ENCODE measurements at places on chromosomes 11 and 22.

DNA sequence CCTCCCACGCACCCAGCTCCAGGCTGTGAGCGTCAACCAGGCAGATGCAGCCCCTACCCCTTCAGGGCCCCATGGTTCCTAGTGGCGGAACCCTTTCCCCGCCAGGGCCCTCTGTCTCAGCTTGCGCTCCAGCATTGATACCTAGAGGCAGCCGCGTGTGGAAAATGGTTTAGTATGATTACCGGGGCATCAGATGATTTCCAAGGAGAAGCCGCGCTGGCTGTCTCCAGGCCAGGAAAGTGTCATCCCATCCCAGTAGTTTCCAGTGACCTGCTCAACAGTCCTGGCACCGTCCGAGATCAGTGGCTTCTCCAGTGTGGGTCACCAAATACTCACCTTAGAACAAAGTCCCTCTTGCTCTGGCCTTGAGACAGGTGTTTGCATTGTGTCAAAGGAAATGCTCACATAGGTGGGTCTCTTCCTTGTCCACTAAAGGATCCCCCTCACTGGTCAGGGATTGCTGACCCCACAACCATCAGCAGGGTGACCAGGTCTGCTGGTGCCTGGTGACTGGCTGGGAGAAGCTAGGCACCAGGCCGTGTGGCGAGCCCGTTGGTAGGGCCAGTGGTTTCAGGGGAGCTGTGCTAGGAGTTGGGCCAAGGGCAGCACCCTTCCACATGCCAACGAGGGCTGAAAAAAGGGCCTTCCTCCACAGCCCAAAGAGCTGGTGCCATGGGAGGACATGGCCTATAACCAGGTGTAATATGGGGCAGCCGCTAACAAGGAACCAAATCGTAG is 109.4 kb downstream of the MORC2 start:
- DNase-seq = no peak

DNA sequence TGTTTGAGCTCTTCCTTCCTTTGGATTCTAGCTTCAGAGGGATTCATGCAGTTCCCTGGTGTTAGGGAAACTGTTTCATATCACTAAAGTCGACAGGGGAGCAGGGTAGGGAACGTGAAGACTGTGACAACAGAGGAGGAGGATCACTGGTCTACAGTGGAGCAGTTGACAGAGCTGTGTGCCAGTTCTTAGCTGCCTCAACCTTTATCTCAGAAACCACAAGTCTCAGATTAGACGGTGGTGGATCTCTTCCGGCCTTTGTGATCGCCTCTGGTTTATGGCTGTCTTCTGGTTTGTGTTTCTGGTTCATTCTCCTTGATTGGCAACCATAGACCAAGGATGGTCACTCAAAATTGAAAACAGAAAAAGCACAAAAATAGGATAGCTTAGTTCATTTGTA is 538.9 kb upstream of the API5 start:
- DNase-seq = no peak

DNA sequence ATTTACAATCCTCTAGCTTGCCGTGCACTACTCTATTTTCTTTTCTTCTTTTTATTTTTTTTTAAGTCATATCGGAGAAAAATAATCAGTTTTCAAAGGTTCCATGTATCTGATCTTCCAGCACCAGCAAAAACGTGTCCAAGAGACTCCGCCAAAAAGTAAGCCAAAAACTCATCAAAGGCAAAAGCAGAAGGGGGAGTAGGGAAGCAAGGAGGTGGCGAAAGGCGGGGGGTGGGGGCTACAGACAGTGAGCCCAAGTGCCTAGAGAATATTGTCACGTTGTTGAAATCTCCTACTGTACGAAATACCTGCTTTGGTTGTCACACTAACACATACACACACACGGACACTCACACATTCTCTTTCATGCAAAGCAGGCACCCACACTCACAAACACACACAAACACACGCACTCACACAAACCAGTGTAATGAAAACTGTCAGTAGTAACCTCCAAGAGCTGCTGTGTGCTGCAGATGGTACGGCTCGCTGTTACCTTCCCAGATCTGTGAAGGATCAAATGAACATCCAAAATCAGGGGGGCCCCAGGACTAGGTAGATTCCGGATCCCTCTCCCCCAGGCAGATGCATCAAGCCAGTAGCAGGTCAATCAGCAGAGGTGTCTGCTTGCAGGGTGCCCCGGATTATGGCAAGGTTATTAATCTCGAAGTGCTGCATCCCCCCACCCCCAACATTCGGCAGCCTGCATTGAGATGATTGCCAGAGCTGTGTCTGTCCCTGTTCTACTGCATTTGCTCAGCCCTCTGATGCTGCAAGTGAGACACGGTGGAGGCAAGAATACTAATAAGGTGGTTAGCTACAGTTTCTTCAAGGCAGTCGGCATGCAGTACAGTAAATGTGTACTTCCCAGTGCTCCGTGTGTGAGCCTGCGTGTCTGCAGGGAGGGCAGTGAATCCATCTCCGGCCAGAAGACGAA is at the start of gene LRRC4C:
LRRC4C (minus strand) TSS at position 188 of the 937 bp plus-strand sequence.
- DNase-seq = no peak

- no peak for DNase-seq
Measured at GRCh38 chr11:128890543-128891368, at the start of gene KCNJ5. TSS of gene KCNJ5 (plus strand) at chr11:128891356. CDS start at chr11:128911274, 19,918 bp downstream.

DNA sequence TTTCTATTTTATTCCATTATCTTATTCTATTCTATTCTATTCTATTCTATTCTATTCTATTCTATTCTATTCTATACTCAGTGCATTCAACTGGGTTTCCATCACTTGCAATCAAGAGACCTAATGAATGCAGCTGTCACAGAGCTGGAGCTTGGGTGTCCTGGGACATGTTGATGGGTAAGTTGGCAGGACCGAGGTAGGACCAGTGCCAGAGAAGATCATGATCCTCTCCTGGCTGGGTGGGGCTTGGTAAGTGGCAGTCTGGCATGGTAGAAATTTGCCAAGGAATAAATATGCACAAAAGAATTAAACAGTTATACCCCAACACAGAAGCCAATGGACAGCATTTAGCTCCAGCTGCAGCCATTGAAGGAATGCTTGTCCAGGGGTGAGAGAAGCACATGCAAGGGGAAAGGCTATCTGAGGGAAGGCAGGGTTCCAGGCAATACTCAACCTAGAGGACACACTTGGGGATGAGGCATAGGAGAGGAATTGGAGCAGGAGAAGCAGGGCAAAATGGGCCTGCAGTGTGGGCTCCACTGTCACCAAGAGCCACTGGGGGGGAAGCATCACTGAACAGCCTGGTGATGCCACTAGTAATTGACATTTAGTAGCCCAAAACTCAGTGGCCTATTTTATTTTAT is 97.0 kb upstream of the CD82 start:
- DNase-seq = no peak

- DNase-seq = no peak
Measured at GRCh38 chr22:48968201-48968959, 859.3 kb downstream of the BRD1 start.

DNA sequence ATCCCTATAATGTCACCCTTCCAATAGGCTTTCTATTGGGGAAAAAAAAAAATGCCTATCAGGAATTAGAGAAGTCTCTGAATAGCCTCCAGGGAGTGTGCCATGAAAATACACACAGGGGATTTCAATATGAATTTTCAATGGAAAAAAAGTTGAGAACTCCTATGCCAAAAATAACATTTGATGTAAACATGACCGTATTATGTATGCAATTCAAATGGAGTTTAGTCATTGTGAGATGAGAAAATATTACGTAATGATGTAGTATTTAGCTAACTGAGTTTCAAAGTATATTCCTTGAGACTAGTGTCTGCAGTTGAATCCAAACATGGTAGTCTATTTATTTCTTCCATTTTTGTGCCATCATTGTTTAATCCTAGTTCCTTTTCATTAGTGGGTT is 182.3 kb downstream of the BLID start:
- no peak for DNase-seq

DNA sequence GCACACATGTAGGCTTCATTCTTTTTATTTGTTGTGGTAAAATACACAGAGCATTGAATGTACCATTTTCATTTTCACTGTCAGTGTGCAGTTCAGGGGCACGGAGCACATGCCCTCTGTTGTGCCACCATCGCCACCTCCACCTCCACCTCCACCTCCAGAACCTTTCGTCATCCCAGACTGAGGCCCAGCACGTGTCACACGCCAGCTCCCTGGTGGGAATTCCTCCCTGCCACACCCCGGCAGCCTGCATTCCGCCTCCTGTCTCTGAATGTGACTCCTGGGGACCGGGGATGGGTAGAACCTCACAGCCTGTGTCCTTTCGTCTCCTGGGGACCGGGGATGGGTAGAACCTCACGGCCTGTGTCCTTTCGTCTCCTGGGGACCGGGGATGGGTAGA is 10.9 kb downstream of the GRAMD4 start:
- DNase-seq = no peak

DNA sequence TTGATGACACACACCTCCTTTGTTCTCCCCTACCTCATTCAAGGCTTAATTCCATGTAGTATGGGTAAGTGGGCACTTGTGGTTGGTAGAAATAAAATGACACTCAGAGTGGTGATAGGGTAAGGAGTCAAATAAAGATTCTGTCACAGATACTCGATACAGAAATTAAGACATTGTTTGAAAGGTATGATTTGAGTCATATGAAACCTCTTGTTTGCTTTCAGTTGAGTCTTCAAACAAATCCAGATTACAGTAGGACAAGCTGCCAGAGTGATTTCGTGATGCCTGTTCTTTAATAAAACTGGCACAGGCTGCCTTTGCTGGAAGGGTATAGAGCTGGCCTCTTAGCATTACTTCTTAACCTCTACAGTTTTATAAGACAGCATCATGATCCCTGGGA is 182.4 kb downstream of the SPON1 start:
- no peak for DNase-seq

DNA sequence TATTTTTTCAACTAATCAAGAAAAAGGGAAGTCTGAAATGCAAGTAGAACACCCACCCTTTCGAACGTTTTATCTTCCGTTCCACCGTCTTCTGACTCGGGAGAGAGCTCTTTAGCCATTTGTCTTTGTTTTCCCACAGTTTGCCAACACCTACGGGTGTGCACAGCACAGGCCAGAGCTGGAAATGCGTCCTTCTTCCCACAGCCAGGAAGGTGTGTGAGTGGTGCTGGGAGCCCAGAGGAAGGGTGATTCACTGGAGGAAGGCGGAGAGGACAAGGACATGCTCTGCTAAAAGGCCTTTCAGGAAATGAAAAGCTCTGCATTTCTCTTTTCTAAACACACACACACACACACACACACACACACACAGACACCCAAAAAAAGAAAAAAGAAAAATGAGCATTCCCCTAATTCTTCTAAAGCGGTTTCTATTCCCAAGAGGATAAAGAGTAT is 18.5 kb downstream of the ENDOD1 start:
- DNase-seq = no peak

DNA sequence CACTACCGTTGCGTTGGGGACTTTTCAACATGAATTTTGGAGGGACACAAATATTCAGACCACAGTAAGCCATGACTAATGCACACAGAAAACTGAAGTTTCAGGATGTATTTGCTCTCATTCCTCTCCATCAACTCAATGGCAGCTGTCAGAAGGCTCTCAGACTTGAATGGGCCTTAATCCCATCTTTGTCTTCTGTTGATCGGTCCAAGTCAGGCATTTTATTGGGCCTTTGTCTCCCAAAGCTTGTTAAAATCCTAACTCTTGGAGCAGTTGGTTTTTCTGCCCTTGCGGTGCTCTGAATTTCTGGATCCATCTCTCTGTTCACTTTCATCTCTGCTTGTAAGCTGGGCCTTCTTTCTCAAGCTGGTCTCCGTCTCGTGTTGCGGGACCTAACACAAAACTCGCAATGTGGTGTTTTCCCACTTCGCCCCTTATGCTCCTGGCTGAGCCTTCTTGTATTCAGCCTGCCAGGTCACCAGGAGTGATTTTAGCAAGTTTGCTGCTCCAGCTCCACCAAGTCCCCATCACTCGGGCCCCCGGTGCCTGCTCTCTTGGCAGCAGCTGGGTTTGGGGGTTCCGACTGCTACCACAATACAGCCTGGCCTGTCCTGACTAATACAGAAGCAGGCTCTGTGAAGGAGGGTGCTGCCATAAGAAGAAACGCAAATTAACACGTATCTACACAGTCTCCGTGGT is 27.0 kb downstream of the TSPAN32 start:
- DNase-seq = no peak

DNA sequence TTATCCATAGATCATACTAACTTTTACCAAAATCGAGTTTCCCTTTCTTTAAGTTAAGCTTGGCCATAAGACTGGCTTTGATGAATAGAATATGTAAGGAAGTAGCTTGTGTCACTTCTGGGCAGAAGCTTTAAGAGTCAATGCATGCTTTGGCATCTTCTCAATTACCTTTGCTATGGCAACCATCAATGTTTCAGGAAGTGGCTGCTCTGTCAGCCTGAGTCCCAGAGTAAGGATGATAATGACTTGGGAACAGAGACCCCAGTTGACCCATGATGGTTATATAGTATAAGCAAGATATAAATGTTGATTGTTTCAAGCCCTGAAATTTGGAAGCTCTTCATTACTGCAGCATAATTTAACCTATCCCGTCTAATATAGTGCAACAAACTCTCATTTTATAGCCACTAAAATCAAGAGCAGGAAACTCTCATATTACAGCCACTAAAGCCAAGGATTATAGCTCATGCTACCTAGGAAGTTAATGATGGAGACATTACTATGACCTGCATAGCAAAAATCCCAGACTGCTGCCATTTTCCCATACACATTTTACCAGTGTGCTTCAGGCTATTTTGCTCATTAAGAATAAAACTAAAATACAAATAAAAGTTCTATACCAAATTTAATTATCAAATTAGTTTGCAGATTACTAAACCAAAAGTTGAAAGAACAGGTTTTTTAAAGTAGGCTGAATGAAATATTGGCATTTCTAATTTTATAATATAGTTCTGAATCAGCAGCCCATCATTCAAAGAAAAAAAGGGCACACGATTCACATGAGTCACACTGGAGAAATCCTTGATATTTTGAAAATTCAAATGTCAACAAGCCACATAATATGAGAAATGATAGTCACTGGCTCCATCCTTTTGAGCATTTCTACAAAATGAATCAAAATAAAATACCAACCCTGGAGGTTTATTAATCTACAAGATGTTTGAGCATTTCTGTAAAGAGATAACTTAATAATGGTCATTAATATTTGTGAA is 23.8 kb downstream of the FSHB start:
- DNase-seq = no peak

DNA sequence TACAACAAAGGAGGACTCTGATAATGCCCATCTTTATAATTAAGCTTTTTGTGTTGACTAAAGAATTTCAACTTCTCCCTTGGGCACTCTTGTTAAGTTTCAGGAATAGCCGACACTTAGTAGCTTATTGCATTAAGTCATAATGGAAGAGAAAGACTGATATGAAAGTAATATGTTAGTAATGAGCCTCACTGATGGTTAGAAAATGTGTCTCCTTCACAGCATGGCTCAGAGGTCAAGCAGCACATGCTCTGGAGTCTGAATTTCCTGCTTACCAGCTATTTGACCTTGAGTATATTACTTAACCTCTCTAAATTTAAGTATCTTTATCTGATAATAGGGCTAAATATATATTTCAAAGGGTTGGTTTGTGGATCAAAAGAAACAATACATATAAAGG is 39.0 kb downstream of the PDGFD start:
- DNase-seq = no peak

DNA sequence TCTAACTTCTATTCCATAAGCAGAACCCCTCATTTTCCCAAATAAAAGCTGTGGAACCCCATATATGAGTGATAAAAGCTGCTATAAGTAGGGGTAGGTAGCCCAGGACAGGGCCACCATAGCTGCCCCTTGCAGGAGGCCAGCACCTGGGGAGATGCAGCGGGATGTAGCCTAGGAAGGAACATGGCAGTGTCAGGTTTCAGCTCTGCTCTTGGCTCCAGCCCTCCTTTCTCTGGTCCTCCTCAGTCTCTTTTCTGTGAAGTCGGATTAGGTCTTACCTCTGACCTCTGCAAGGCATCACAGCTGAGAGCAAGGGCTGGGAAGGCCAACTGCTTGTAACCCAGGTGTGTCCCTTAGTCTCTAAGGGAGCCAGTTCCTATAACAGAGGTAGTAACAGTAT is 135.6 kb downstream of the NAV2 start:
- DNase-seq = no peak

All from activated CD8-positive, alpha-beta memory T cell treated with anti-CD3 and anti-CD28 coated beads for 1 hour (primary cell).